ENCODE measurements at places on chromosomes 5 and 9. TPM values are rescaled to one million over a fixed set of nuclear protein-coding genes. Genes with fewer than 3 reads are reported as not detected.

DNA sequence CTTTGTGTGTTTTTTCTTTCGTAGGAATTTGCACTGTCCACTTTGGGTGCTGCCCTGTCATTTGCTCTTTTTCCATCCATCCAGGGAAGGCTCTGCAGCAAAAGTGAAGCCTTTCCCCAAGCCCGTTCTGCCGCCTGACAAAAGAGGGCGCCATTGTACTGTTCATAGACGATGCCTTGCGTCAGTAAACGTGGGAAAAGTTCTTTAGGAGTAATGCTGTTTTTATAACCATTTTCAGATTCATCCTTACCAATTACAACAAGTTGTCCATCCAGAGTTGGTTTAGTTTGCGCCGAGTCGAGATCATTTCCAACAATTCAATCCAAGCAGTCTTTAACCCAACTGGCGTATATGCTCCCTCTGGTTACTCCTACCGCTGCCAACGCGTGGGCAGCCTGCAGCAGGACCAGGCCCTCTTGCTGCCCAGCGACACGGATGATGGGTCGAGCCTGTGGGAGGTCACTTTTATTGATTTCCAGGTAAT lies 34.3 kb upstream of the RPS23 start:
- H3K27ac ChIP-seq: no peak overlapping the region
- no peaks in the 10 kb centered on the region for H3K4me1 ChIP-seq
- no peak overlapping the region for H3K4me3 ChIP-seq
- H3K36me3 ChIP-seq: no peaks in the 10 kb centered on the region
- no peaks in the 10 kb centered on the region for H3K27me3 ChIP-seq

The ADAMTS2 gene
- 17.4 TPM for total RNA-seq

DNA sequence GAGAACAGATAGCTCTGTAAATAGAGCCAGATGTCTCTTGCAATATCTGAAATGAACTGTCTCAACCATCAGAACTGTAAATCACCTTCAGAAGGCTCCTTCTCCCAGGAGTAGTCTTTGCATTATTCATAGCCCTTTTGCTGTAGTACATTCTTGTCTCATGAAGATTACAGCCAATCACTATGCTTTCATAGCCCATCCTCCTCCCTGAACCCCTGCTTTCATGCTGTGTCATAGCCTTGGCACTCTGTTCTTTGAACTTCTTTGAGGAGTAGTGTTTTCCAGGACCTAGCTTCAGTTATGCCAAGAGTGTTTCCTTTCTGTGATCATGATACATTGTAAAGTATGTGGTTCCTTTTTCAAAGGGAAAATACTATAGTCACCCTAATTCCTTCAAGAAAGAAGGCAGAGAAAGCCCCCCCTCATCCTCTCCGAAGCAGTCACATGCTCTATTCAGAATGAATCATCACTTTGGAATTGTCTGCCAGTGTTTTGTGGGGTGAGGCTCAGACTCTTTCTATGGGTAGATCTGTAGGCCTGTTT lies 61.1 kb downstream of the GRIA1 start:
- DNase-seq: no peak
- no peaks in the 10 kb centered on the region for H3K36me3 ChIP-seq
- no peak overlapping the region for H3K4me3 ChIP-seq
- H3K27me3 ChIP-seq: no peaks in the 10 kb centered on the region
- peak overlapping the region; percentile 7 for H3K27ac ChIP-seq

DNA sequence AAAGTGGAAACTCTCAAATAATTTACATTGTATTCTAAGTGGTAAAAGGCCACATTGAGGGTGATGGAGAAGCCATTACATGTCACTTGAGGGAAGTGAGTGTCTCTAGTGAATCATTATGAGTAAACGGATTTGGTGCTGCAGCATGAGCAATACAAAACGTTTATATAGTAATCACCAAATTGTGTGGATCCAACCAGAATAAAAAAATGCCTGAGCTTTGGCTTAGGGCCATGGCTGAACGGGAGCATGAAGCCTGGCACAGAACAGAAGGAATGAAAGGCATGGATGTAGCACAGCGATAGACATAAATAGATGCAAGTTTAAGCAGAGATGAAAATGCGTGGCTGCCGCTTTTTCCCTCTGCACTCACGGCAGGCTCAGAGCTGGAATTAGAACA lies 58.3 kb downstream of the PTTG1 start:
- H3K4me3 ChIP-seq: no peak overlapping the region
- no peaks in the 10 kb centered on the region for H3K27me3 ChIP-seq
- no peaks in the 10 kb centered on the region for H3K4me1 ChIP-seq
- no peaks in the 10 kb centered on the region for H3K36me3 ChIP-seq
- no peak for DNase-seq
- no peak overlapping the region for H3K27ac ChIP-seq

DNA sequence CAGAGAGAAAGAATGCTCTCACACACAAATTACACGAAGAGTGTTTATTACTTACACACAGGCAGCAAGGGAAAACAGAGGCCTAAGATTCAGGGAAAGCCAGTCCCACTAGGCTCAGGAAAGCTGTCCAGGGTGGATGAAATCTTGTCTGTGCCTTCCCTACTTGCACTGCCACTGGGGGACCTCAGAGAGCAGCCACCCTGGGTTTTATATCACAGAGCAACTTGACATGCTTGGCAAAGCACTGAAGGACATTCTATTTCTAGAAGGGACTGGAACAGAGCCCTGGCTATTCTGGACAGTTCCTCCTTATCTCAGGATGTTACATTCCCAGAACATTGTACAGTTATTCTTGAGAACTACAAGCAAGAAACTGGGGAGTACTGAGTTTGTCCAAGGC lies 7.5 kb upstream of the PRSS3 start:
- H3K27me3 ChIP-seq: no peaks in the 10 kb centered on the region
- H3K4me3 ChIP-seq: no peak overlapping the region
- H3K27ac ChIP-seq: no peak overlapping the region
- DNase-seq: no peak

GRCh38 chr5:134151723-134152122 lies 25.0 kb downstream of the SKP1 start:
- no peak for DNase-seq
- no peaks in the 10 kb centered on the region for H3K27me3 ChIP-seq
- H3K27ac ChIP-seq: no peak overlapping the region
- peaks cover 6% of the 10 kb centered on the region for H3K4me1 ChIP-seq

GRCh38 chr5:15722305-15722704 lies 222.3 kb downstream of the FBXL7 start:
- no peak overlapping the region for H3K4me3 ChIP-seq
- no peaks in the 10 kb centered on the region for H3K27me3 ChIP-seq
- DNase-seq: no peak
- H3K4me1 ChIP-seq: peaks cover 14% of the 10 kb centered on the region

- H3K36me3 ChIP-seq: no peaks in the 10 kb centered on the region
- H3K4me3 ChIP-seq: no peak overlapping the region
- no peaks in the 10 kb centered on the region for H3K27me3 ChIP-seq
Measured at GRCh38 chr5:61697809-61698558, 365.9 kb downstream of the ZSWIM6 start.

DNA sequence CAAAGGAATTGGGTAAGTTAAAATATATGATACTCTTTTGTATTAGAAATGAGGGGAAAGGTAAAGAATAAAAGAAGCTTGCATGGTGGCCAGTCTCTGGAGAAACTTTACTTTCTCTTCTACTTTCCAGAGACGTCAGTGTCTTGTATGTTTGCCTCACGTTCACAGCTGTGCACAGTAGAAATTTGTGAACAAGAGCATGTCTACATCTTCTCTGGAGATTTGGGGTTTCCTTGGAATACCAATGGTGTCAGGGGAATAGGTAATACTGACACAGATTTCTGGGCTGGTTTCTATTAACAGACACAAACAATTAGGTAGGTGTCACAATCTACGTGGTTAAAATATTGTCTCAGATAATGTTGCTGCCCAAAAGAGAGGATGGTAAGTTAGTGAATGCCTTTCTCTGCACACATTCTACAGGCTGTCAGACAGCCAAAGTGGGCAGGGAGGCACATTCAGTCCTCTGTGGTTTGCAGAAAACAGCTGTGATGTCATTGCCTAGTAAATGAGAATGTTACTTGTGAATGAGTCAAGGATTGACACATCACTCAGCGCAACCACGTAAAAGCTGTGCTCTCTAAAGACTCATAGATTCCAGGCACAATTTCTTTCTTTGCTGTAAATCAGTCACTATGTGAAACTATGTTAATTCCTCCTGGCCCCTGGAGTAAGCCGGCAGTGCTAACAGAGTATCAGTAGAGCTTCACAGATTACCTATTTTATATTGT lies 397.1 kb downstream of the MAN2A1 start:
- no peaks in the 10 kb centered on the region for H3K27me3 ChIP-seq
- no peak for DNase-seq
- H3K36me3 ChIP-seq: no peaks in the 10 kb centered on the region
- no peak overlapping the region for H3K4me3 ChIP-seq
- no peak overlapping the region for H3K27ac ChIP-seq

The SLC25A2 gene
- total RNA-seq: not detected

- H3K27ac ChIP-seq: no peak overlapping the region
- no peaks in the 10 kb centered on the region for H3K27me3 ChIP-seq
- H3K36me3 ChIP-seq: no peaks in the 10 kb centered on the region
- no peaks in the 10 kb centered on the region for H3K4me1 ChIP-seq
- DNase-seq: no peak
- no peak overlapping the region for H3K4me3 ChIP-seq
Measured at GRCh38 chr5:120344181-120344580, 119.9 kb upstream of the PRR16 start.

DNA sequence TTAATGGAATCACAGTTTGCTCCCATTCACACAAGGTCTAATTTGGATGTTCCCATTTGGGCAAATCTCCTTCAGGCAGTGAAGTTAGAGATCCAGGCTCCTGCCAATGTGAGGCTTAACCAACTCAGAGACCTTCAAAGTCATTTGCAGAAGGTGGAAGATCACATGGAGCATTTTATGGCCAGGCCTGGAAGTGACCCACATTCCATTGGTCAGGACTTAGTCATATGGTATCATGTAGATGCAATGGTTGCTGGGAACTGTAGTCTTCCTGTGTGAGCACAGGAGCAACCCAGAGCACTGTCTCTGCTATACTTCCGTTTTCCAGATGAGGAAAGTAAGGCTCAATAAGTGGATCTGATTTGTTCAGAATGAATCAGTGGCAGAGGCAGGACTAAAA lies 292.7 kb upstream of the SMARCA2 start:
- H3K27ac ChIP-seq: no peak overlapping the region
- no peak for DNase-seq
- H3K4me1 ChIP-seq: no peaks in the 10 kb centered on the region
- H3K36me3 ChIP-seq: no peaks in the 10 kb centered on the region
- H3K27me3 ChIP-seq: no peaks in the 10 kb centered on the region

DNA sequence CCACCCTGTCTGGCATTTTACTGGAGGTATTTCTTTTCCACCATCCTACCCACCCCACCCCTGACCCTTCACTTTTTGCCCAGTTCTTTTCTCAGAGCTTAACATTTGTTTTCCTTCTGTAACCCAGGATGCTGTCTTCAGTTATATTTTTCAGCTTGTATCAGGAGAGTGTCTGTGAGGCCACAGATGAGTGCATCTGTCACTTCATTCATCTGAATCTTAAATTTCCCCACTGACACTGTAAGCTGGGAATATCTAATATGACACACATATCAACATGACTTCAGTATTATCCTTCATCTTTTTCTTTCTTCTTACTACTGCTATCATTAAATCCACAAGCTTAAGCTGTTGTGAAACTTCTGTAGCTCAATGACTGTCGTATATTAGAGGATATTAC lies 4.9 kb downstream of the MARCHF3 start:
- no peak overlapping the region for H3K4me3 ChIP-seq
- H3K27ac ChIP-seq: no peak overlapping the region
- no peaks in the 10 kb centered on the region for H3K36me3 ChIP-seq
- peaks cover 5% of the 10 kb centered on the region for H3K4me1 ChIP-seq
- no peak for DNase-seq

The ERCC8 gene
- 5.9 TPM for total RNA-seq

The CKMT2 gene
- 3.4 TPM for total RNA-seq

- H3K27ac ChIP-seq: no peak overlapping the region
- H3K36me3 ChIP-seq: no peaks in the 10 kb centered on the region
- DNase-seq: no peak
- no peaks in the 10 kb centered on the region for H3K27me3 ChIP-seq
- H3K4me3 ChIP-seq: no peak overlapping the region
Measured at GRCh38 chr5:122880749-122881148, 35.3 kb downstream of the SNX24 start.

GRCh38 chr5:96645091-96645490 lies 17.1 kb upstream of the CAST start:
- no peak overlapping the region for H3K27ac ChIP-seq
- H3K36me3 ChIP-seq: no peaks in the 10 kb centered on the region
- H3K4me3 ChIP-seq: no peak overlapping the region
- no peak for DNase-seq

The IZUMO3 gene
- not detected for total RNA-seq

The MARVELD2 gene
- total RNA-seq: 6.4 TPM

The SARDH gene
- 2.0 TPM for total RNA-seq
